ENCODE measurements at places on chromosomes 13 and 19.

- no peak for DNase-seq
Measured at GRCh38 chr19:34961775-34962686, 2.0 kb downstream of the ZNF792 start.

DNA sequence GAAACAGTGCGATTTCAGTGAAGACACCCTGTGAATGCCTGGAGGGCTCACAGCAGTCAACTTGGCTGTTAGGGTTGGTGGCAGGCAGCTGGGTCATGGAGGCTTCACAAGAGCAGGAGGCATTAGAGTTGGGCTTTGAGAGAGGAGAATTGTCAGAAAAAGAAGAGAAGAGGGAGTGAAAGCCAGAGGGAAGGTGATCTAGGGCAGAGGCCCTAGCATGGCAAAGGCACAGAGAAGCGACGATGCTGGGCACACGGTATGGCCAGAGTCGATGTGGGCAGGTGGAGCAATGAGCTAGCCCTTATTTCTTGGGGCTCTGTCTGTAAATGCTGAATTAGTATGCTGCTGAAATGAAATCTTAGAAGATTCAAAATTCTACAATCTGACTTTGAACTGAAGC lies 52.6 kb upstream of the OLFM4 start:
- no peak for DNase-seq

- DNase-seq = no peak
Measured at GRCh38 chr13:28685892-28686291, 27.0 kb downstream of the POMP start.

DNA sequence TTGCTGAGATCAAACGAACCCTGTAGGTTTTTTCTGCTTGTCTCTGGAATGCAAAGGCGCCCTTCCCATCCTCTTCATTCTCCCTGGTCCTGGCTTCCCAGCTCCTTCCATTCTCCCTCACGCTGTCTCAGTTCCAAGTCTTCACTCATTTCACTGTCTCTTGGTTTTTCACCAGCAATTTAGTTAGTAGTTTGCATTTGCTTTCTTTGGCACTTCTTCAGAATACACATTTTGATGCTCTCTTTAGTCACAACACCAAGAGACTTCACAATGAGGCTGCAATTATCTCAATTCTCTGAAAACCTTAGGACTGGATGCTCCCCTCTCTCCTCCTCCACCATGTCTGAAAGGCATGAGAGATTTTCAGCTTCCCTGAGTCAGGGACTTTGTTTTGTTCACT lies 470.7 kb downstream of the FGF14 start:
- DNase-seq = no peak

DNA sequence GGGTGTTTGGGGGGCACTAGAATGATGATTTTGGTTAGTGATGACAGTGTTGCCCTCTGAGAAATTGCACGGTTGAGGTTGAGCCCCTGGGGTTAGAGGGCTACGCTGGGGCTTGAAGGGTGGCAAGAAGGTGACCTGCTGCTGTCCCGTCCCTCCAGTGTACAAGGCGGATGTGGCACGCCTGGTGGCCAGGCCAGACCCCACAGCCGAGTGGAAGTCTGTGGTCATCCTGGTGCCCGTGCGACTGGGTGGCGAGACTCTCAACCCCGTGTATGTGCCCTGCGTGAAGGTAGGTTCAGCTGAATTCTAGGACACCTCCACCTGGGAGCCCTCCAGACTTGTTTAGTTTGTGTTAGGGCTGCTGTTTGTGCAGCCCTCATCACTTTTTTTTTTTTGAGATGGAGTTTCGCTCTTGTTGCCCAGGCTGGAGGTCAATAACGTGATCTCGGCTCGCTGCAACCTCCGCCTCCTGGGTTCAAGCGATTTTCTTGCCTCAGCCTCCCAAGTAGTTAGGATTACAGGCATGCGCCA lies 5.1 kb downstream of the ATG4D start:
- no peak for DNase-seq

- no peak for DNase-seq
Measured at GRCh38 chr13:41854758-41855157, 106.2 kb downstream of the VWA8 start.

- no peak for DNase-seq
Measured at GRCh38 chr13:107209824-107210722, 642.1 kb upstream of the ARGLU1 start.

DNA sequence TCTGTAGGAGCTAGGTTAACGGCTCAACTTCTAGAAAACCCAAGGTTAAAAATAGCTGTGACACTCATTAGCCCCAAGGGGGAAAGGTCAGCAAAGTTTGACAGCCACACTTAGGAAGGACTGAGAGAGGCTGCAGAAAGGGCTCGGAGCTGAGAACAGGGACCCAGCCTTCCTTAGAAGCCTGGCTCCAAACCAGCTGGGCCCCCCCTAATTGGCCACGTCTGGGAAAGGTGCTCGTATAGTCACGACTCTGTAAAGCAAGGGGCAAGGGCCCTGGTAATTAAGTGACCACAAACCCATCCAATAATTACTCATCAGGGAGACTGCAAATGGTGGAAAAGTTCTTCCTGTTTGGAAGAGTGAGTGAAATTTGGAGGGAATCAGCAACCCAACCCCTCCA lies 90.5 kb downstream of the RNASEH2B start:
- DNase-seq = no peak

DNA sequence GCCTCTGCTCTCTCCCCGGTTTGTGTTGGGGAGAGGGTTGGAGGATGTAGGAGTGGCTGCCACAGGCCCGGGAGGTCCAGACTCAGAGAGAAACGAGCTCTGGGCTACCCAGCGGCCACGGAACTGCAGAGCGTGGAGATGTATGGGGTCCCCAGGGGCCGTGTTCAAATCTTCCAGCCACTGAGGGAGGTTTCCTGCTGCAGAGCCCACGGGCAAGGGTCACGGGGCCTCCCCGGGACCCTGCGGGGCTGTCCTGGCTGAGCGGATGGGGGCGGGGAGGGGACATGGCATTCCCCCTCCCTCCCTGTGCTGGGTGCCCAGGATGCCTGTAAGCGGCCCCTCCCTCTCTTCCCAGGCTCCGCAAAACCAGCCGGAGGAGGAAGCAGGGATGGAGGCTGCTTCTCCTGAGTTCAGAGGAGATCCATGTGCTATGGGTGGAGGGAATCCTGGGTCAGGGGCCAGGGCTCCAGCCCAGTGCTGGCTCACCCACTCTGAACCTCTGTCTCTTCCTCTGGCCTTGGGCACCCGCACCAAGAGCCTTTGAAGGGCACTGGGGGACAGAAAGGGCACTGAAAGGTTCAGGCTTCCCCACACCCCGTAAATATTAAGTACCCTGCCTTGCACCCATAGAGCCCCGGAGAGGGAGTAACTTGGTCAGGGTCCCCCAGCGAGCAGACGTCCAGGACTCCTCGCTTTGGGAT lies 22.6 kb downstream of the SMIM24 start:
- DNase-seq = no peak

All from SHP77 (cell line).